IMR-90 (cell line): ENCODE measurements at places on chromosomes 5 and 9. TPM values are rescaled to one million over a fixed set of nuclear protein-coding genes. Genes with fewer than 3 reads are reported as not detected.

DNA sequence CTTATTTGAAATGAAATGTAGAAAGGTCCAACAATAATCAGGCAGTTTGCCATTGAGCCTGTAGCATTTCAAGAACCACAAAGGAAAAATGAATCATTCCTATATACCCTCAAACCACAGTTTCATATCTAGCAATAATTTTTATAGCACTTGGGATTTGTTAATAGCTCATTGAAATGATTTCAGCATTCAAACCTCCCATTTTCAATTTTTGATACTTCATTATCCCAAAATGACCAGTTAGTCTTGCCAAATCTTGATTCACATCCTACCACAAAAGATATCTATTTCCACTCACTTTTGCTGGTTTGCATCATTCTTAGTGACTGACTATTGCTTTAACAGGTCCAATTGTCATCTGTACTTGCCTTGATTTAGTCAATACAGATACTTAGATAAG lies 790.1 kb downstream of the TLE1 start:
- H3K36me3 ChIP-seq, result no peaks in the 10 kb centered on the region
- no peak overlapping the region for H3K4me3 ChIP-seq
- H3K27me3 ChIP-seq, result no peaks in the 10 kb centered on the region
- no peak overlapping the region for H3K27ac ChIP-seq

GRCh38 chr5:132199116-132199680 lies 28.5 kb downstream of the P4HA2 start:
- H3K4me1 ChIP-seq, result no peaks in the 10 kb centered on the region; the same call in 1 of the 2 replicates
- no peak for DNase-seq
- H3K4me3 ChIP-seq, result no peak overlapping the region
- H3K27me3 ChIP-seq, result no peaks in the 10 kb centered on the region

GRCh38 chr5:62263401-62263800 lies 42.6 kb upstream of the KIF2A start:
- DNase-seq, result no peak
- H3K36me3 ChIP-seq, result no peaks in the 10 kb centered on the region
- H3K27me3 ChIP-seq, result peaks cover 3% of the 10 kb centered on the region; the same call in 1 of the 2 replicates
- H3K4me1 ChIP-seq, result no peaks in the 10 kb centered on the region
- H3K27ac ChIP-seq, result no peak overlapping the region
- no peak overlapping the region for H3K4me3 ChIP-seq

The PCDHB5 gene
- polyA plus RNA-seq, result 0.32 TPM in 2 replicates

The TSSK1B gene
- polyA plus RNA-seq, result 0.03 TPM in 1 of 2 replicates, not detected in the other

The C8G gene
- polyA plus RNA-seq, result 0.37 and 0.80 TPM in 2 replicates
